ENCODE measurements at places on chromosomes 11 and 22. TPM values are rescaled to one million over a fixed set of nuclear protein-coding genes. Genes with fewer than 3 reads are reported as not detected.

Gene LMO1
- 2.1 TPM for total RNA-seq

Gene OR56A1
- total RNA-seq: not detected

DNA sequence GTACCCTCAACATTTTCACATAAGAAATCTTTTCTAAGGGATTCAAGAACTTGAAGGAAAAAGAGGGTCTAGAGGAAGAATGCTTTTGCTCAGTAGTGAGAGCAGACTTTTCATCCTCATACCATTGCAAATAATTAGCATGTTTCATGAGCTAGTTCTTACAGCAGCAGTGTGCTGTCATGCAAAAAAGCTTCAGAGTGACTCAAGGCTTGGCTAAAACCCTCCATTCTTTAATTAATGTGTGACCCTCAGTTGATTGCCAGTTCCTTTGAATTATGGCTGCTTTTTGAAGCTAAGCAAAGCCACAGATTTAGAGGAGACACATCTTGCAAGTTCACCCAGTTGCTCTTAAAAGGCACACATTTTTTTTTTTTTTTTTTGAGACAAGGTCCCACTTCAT lies 36.6 kb upstream of the PCF11 start:
- DNase-seq: no peak

GRCh38 chr22:36546932-36547331 lies 18.0 kb upstream of the EIF3D start:
- no peak for DNase-seq

GRCh38 chr11:28701760-28702449 lies 593.7 kb downstream of the METTL15 start:
- no peak for DNase-seq

- no peak for DNase-seq
These were observed 42.5 kb upstream of the PAMR1 start for GRCh38 chr11:35567737-35568465.

DNA sequence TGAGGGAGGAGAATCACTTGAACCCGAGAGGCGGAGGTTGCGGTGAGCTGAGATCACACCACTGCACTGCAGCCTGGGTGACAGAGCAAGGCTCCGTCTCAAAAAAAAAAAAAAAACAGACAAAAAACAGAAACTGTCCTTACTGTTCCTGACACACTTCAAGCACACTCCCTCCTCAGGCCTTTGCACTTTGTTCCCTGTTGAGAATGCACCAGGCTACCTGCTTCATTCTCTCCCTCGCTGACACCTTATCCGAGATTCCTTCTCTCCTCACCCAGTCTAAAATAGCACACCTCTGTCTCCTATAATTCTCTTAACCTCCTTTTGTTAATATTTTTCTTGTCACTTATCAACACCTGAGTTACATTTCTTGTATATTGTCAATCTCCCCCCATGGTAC lies 32.3 kb upstream of the TECTA start:
- no peak for DNase-seq

GRCh38 chr22:46329616-46330015 lies 5.9 kb upstream of the TRMU start:
- DNase-seq: no peak

DNA sequence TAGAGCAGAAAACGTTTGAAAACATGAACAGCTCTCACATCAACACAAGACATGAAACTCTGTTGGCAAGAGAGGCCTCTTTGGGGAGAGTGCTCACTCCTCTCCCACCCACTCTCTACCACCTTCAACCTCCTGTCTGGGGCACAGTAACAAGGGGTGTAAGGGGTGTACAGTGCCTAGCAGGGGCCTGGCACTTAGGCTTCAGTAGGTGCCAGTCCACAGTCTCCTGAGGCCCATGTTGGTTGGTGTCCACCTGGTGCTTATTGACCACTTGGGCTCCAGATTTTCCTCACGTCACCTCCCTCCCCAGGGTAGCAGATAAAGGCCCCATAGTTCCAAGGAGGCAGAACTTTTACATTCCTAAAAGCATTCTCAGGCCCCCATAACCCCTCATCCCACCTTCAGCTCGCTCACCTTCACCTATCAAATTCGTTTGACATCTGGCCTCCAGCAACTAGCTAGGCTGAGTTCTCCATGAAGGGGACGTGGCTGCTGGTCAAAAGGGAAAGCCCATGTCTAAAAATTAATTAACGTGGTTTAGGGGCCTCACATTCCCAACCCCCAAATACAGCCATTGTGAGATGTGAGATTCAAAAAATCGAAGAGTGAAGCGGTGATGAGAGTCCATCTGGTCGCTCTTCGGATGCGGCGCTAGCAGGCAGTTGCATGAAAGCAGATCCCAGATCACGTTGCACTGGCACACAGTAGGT lies 712 bp upstream of the MED15 start:
- no peak for DNase-seq
